ENCODE measurements at places on chromosomes 5 and 9. TPM values are rescaled to one million over a fixed set of nuclear protein-coding genes. Genes with fewer than 3 reads are reported as not detected.

- no peak overlapping the region for H3K27ac ChIP-seq
- H3K27me3 ChIP-seq = no peaks in the 10 kb centered on the region
- no peak for DNase-seq
- no peak overlapping the region for H3K4me3 ChIP-seq
- H3K4me1 ChIP-seq = peaks cover 23% of the 10 kb centered on the region
Observed at GRCh38 chr5:150734579-150735384, 24.0 kb downstream of the DCTN4 start.

DNA sequence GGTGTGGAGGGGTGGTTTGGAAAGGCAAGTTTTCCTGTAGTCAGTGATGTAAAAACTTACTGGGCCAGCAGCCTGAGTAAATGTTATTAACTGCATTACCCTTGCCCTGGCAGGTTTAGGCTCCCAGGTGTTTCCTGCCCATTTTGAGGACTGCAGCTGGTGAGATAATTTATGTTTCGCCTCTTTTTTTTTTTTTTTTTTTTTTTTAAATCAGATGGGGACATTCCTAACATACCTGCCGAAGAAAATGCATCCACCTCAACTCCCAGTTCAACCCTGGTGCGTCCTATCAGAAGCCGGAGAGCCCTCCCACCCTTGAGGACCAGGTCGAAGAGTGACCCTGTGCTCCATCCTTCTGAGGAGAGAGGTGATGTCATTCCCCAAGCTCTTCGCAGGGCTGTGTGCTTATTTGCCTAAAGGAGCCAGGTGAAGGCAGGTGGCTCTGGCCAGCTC, 60.6 kb downstream of the ENTREP1 start:
- no peak for DNase-seq
- H3K4me3 ChIP-seq = no peak overlapping the region
- peaks cover 7% of the 10 kb centered on the region for H3K36me3 ChIP-seq
- peaks cover 2% of the 10 kb centered on the region for H3K27me3 ChIP-seq

GRCh38 chr9:36268007-36268427, 9.8 kb upstream of the GNE start:
- DNase-seq = no peak
- no peaks in the 10 kb centered on the region for H3K4me1 ChIP-seq
- H3K36me3 ChIP-seq = no peaks in the 10 kb centered on the region
- no peak overlapping the region for H3K27ac ChIP-seq

DNA sequence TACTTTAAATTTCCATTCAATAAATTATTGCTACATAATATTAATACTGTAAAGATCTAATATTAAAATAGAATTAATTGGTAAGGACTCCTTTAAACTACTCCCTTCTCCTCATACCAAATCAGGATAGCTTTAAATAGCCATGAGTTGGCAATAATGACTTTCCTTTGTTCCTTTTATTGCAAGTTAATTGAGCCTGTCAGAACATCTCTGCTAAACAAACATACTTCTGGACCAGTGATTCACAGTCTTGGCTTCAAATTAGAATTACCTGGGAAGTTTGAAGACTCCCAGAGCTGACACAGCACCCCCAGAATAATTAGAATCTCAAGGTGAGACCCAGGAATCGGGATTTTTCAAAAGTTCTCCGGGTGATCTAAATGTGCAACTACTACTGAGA, 18.7 kb downstream of the C5orf58 start:
- no peak overlapping the region for H3K27ac ChIP-seq
- H3K4me3 ChIP-seq = no peak overlapping the region
- H3K4me1 ChIP-seq = no peaks in the 10 kb centered on the region
- no peak for DNase-seq
- H3K36me3 ChIP-seq = peaks cover 2% of the 10 kb centered on the region

- H3K27me3 ChIP-seq = no peaks in the 10 kb centered on the region
- H3K27ac ChIP-seq = no peak overlapping the region
- H3K4me3 ChIP-seq = no peak overlapping the region
- peaks cover 50% of the 10 kb centered on the region for H3K4me1 ChIP-seq
Observed at GRCh38 chr9:12876872-12877271, 102.1 kb downstream of the LURAP1L start.

- H3K27ac ChIP-seq = no peak overlapping the region
- H3K4me3 ChIP-seq = no peak overlapping the region
- peaks cover 6% of the 10 kb centered on the region for H3K4me1 ChIP-seq
- H3K27me3 ChIP-seq = no peaks in the 10 kb centered on the region
- DNase-seq = no peak
- H3K36me3 ChIP-seq = peaks cover 3% of the 10 kb centered on the region
Observed at GRCh38 chr5:30499402-30499801, 694.1 kb upstream of the CDH6 start.

DNA sequence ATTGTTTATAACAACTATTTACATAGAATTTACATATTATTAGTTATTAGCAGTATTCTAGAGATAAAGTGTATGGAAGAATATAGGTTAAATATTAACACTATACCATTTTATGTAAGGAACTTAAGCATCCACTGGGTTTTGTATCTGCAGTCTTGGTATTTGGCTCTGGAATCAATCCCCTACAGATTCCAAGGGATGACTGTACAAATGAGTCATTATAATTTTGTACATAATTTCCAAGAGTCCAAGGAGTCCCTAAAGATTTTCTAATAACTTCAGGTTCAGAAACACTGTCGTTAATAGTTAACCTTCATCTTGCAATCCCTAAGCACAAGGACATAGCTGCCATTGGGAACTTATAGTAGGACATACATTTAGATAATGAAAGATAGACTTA, 254.8 kb upstream of the PDE4D start:
- H3K27me3 ChIP-seq = no peaks in the 10 kb centered on the region
- H3K4me1 ChIP-seq = peaks cover 11% of the 10 kb centered on the region
- no peak for DNase-seq
- no peak overlapping the region for H3K27ac ChIP-seq
- no peak overlapping the region for H3K4me3 ChIP-seq
- peaks cover 2% of the 10 kb centered on the region for H3K36me3 ChIP-seq

DNA sequence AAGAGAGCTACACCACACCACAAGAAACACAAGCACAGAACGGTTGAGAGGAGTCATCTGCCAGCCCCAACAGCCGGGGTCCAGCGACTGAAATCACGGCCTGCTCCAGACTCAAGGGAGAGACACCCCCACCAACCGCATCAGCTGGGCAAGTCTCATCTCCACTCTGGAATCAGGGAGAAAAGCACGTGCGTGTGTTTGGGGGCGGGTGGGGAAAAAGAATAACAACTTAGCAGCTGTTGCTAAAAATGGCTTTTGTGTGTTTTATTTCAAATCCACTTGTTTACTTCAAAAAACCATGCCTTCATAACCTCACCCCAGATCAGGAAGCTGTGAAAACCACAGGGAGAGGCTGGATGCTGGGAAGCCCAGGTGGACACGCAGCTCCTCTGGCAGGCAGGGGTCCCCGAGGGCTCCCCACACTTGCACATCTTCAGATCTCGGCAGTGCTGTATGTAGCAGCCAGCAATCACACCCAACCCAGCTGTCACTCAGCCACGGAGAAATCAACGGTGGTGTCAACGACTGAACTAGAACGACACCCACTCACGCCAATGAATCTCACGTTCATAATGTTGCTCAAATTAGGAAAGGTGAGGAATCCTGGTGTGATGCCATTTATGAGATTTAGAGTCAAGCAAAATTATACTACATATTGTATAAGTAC, 19.0 kb downstream of the PNPLA7 start:
- H3K27me3 ChIP-seq = no peaks in the 10 kb centered on the region
- no peak overlapping the region for H3K4me3 ChIP-seq

GRCh38 chr9:120701248-120701647, 13.0 kb downstream of the MEGF9 start:
- no peak overlapping the region for H3K4me3 ChIP-seq
- H3K4me1 ChIP-seq = peaks cover 41% of the 10 kb centered on the region
- no peaks in the 10 kb centered on the region for H3K36me3 ChIP-seq
- H3K27me3 ChIP-seq = no peaks in the 10 kb centered on the region

GRCh38 chr9:85895685-85896084, 45.3 kb upstream of the NAA35 start:
- no peaks in the 10 kb centered on the region for H3K4me1 ChIP-seq
- no peak overlapping the region for H3K4me3 ChIP-seq
- no peak overlapping the region for H3K27ac ChIP-seq

GRCh38 chr5:102975045-102975444, 144.9 kb downstream of the GIN1 start:
- peak overlapping the region; percentile 51 for H3K27ac ChIP-seq
- H3K4me1 ChIP-seq = peaks cover 20% of the 10 kb centered on the region
- no peak for DNase-seq
- peaks cover 4% of the 10 kb centered on the region for H3K36me3 ChIP-seq
- H3K4me3 ChIP-seq = no peak overlapping the region

DNA sequence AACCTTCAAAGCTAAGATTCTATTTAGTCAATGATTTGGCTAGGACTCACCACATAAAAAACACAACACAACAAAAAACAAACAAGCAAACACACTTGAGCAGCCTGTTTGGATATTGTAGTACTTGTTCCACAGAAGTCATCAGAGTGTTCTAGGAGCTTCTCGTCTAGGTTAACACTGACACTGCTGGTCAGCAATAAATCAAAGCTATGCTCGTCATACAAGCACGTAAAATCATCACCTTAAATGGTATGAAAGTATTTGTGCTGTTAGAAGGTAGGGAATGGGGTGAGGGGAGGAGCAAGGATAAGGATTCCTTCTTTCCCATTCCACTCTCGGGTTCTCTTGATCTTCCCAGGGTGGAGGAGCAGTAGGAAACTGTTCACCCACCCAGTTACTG, 88.0 kb downstream of the ARL15 start:
- H3K27ac ChIP-seq = no peak overlapping the region
- H3K27me3 ChIP-seq = no peaks in the 10 kb centered on the region
- no peak for DNase-seq
- no peaks in the 10 kb centered on the region for H3K4me1 ChIP-seq
- no peaks in the 10 kb centered on the region for H3K36me3 ChIP-seq

- no peaks in the 10 kb centered on the region for H3K36me3 ChIP-seq
- H3K27me3 ChIP-seq = no peaks in the 10 kb centered on the region
- peaks cover 32% of the 10 kb centered on the region for H3K4me1 ChIP-seq
- no peak for DNase-seq
- H3K4me3 ChIP-seq = peak overlapping the region; percentile 78
- H3K27ac ChIP-seq = peak overlapping the region; percentile 90
Observed at GRCh38 chr9:111482694-111483438, 1.3 kb downstream of the ECPAS start.

DNA sequence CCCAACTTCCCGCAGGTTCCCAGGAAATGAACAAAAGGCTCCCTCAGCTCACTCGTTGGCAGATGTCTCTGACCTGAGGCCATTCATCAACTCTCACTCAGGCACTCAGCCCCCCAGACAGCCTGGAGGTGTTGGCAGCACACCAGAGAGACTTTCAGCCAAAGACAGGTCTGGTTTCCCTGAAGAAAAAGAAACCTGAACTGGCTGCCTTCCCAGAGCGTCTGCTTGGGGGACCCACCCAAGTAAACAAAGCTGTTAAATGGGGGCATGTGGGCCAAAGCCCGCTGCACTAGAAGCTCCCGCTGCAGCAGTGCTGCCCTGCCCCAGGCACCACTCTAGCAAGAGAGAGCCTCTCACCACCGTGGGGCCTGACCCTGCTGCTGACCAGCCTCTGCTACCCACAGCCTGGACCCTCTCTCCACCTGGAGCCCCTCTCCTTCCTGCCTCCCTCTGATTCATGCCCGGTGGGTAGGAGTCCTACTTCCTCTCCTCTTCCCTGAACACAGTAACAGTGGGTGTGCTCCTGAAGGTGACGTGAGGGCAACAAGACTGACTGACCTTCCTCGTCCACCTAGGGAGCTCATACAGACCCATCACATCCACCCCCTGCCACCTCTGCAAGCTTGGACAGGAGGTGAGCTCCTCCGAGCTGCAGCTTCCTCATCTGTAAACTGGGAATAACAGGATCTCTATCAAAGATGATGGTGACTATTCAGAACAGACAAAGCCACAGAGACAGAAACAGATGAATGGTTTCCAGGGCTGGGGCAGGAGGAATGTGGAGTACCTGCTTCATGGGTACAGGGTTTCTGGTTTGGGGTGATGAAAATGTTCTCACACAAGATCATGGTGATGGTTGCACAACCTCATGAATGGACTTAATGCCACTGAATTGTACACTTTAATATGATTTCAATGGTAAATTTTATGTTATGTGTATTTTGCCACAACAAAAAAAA, 31.0 kb upstream of the GABRP start:
- no peaks in the 10 kb centered on the region for H3K36me3 ChIP-seq
- H3K4me3 ChIP-seq = no peak overlapping the region
- H3K27me3 ChIP-seq = peaks cover 6% of the 10 kb centered on the region
- peaks cover 35% of the 10 kb centered on the region for H3K4me1 ChIP-seq
- no peak overlapping the region for H3K27ac ChIP-seq

GRCh38 chr5:14801792-14802191, 69.8 kb downstream of the ANKH start:
- no peak overlapping the region for H3K4me3 ChIP-seq
- H3K4me1 ChIP-seq = peaks cover 20% of the 10 kb centered on the region
- peaks cover 17% of the 10 kb centered on the region for H3K36me3 ChIP-seq

- H3K27ac ChIP-seq = no peak within 1 kb of the TSS
- H3K36me3 ChIP-seq = no peaks in the 10 kb centered on the region
- H3K4me3 ChIP-seq = peak within 1 kb of the TSS; percentile 57
Observed at GRCh38 chr5:7395947-7396712, at the start of gene ADCY2. ADCY2 (plus strand) TSS chr5:7396138; CDS start chr5:7396297, 159 bp downstream.

GRCh38 chr9:79524266-79524665, 47.5 kb upstream of the TLE4 start:
- H3K27me3 ChIP-seq = no peaks in the 10 kb centered on the region
- no peak overlapping the region for H3K4me3 ChIP-seq
- no peaks in the 10 kb centered on the region for H3K4me1 ChIP-seq
- DNase-seq = no peak
- no peak overlapping the region for H3K27ac ChIP-seq

GRCh38 chr9:124283228-124283814, 25.6 kb downstream of the NEK6 start:
- H3K4me1 ChIP-seq = peaks cover 96% of the 10 kb centered on the region
- no peak overlapping the region for H3K4me3 ChIP-seq
- H3K27me3 ChIP-seq = no peaks in the 10 kb centered on the region
- H3K27ac ChIP-seq = peak overlapping the region; percentile 100

DNA sequence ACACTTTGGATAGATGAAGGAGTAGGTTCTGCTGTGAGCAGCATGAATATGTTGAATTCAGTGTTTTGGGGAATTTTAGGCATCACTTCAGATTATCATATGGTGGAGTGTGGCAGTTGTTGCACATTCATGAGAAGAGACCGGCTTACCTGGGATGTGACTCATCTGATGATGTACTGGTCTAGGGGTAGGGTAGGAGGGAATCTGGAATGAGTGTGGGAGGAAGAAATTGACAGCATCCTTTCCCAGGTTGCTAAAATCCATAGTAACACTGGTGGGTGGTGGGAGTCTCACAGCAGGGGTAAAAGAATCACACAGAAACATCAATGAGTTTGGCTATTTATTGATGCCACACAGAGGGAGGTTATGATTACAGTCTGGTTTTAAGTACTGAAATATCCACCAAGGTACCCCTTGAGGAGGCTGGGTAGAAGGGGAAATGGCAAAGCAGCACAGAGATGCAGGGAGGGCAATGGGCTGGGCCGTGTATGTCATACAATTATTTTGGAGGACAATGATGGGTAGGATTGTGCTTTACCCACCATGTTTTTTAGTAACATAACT, 82.5 kb downstream of the TARS1 start:
- H3K27ac ChIP-seq = no peak overlapping the region
- no peak overlapping the region for H3K4me3 ChIP-seq
- no peaks in the 10 kb centered on the region for H3K27me3 ChIP-seq

GRCh38 chr9:134433909-134434882, 107.9 kb downstream of the RXRA start:
- no peak overlapping the region for H3K4me3 ChIP-seq
- H3K4me1 ChIP-seq = peaks cover 39% of the 10 kb centered on the region
- peaks cover 9% of the 10 kb centered on the region for H3K36me3 ChIP-seq
- H3K27ac ChIP-seq = peak overlapping the region; percentile 77

The TEK gene
- total RNA-seq = 2.7 TPM

The NIM1K gene
- total RNA-seq = 0.67 TPM

The TSSK1B gene
- total RNA-seq = 0.10 TPM

The AJM1 gene
- 7.5 TPM for total RNA-seq

The GLDC gene
- 0.44 TPM for total RNA-seq

The SREK1IP1 gene
- 20.8 TPM for total RNA-seq

The CKS2 gene
- total RNA-seq = 24.0 TPM

The PCDH12 gene
- 0.02 TPM for total RNA-seq

The NRARP gene
- total RNA-seq = 6.7 TPM

The CBY3 gene
- not detected for total RNA-seq

The RGMB gene
- 27.7 TPM for total RNA-seq

Data from chondrocyte (in vitro differentiated cells).